Iris pigment epithelial cell (primary cell): ENCODE measurements at places on chromosomes 11 and 22.

DNA sequence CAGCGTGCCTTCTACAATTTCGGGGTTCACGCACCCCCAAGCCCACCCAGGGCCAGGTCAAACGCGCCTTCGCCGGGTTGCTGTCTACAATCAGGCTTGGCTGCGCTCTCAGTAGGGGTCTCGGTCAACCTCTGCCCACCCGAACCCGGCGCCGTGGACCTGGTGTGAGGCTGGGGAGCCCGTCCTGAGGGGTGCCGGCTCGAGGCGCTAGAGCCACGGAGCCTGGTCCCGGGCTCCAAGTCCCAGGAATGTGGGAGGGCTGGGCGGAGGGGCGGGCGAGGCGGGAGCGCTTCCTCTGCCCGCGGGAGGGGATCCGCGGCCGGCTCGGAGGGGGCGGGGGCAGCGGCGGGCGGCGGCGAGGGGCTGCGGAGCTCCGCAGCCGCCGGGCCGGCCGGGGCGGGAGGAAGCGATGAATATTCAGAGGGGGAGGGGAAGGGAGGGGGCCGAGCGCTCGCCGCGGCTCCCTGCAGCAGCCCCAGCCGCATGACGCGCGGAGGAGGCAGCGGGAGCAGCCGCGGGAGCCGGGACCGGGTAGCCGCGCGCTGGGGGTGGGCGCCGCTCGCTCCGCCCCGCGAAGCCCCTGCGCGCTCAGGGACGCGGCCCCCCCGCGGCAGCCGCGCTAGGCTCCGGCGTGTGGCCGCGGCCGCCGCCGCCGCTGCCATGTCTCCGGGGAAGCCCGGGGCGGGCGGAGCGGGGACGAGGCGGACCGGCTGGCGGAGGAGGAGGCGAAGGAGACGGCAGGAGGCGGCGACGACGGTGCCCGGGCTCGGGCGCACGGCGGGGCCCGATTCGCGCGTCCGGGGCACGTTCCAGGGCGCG is at the start of gene PTPRJ:
PTPRJ (plus strand) TSS at position 472 of the 819 bp plus-strand sequence. CDS start 354 bp downstream, outside the sequence.
- DNase-seq = peak; percentile 57

DNA sequence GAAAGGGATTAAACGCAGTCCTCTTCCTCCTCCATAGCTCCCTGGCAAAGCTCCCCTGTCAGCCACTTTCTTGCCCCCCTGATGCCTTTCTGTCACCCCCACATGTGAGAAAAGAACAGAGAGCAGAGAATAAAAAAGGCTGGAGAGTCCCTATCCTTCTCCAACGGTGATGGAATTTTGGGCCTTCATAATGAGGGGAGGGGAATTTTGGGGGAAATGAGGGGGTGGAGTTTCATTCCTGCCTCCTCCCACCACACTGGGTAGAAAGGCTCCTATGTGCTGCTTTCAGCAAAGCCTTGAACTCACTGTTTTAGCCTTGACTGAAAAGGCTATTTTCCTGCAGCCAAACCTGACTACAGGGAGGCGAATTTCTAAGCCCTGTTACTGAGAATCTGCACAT is 59.3 kb downstream of the C11orf58 start:
- DNase-seq = no peak

DNA sequence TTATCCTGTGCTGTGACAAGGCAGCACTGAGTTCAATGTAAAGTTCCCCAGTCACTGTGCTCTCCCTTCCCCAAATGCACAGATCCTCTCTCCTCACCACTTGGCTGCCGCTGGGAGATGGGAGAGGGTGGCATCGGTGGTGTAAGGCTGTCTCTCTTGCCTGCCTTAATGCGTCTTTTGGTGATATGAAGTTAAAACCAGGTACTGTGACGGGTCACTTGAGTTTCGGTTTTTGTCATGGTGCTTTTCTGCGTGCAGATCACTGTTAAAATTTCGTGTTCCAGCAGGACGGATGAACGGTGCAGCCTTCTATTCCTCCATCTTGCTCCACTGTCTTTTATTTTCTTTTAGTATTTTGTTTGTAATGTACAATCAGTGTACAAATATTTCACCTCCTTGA is 18.6 kb downstream of the GLB1L2 start:
- no peak for DNase-seq

DNA sequence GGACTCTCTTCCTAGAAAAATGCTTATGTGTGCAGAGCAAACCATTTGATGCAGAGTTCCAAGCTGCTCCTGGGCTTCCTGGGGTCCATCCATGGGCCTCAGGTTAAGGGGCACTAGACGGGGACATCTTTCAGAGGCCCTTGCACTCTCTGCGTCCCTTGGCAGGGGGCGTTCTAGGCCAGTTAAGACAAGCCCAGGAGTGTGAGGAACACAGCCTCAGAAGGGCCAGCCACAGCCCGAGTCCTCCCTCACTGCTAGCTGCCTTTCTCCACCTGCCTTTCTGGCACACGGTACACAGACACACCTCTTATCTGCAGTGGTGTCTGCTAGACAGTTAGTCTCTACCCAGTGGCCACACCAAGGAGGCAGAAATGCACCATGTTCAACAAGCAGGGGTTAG is 18.0 kb upstream of the BID start:
- no peak for DNase-seq

- peak; percentile 99 for DNase-seq
Measured at GRCh38 chr11:62560566-62561103, 13.1 kb downstream of the EEF1G start.

- no peak for DNase-seq
Measured at GRCh38 chr11:81190546-81190945, 1543.1 kb downstream of the FAM181B start.

DNA sequence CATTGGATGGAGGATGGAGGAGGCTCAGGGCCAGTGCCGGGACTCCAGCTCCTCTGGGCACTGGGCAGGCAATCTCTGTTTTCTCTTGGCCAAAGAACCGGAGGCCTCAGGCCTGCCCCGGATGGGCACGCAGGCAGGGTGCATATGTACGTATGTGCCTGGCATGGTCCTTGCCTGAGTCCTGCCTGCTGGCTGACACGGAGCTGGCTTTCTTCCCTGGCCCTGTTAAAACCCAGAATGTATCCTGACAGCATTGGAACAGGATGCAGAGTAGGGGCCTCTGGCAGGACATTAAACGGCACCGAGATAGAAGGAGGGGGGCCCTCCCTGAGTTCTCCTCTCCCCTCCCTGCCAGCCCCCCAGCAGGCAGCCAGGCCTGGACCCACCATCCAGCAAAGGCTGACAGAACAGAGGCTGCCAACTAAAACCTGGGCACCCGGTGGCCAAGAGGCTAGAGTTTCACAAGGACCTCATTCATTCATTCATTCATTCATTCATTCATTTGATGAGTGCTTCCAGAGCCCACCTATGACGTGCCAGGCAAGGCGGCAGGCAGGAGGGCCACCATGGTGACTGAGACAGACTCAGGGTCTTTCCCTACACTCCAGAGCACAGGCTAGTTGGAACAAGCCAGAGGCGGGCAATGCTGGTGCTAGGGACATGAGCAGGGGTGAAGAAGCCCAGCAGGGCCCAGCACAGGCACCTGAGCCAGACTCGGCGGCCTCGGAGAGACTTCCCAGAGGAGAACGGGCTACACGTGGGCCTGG is 28.8 kb downstream of the FLRT1 start:
- DNase-seq = no peak

DNA sequence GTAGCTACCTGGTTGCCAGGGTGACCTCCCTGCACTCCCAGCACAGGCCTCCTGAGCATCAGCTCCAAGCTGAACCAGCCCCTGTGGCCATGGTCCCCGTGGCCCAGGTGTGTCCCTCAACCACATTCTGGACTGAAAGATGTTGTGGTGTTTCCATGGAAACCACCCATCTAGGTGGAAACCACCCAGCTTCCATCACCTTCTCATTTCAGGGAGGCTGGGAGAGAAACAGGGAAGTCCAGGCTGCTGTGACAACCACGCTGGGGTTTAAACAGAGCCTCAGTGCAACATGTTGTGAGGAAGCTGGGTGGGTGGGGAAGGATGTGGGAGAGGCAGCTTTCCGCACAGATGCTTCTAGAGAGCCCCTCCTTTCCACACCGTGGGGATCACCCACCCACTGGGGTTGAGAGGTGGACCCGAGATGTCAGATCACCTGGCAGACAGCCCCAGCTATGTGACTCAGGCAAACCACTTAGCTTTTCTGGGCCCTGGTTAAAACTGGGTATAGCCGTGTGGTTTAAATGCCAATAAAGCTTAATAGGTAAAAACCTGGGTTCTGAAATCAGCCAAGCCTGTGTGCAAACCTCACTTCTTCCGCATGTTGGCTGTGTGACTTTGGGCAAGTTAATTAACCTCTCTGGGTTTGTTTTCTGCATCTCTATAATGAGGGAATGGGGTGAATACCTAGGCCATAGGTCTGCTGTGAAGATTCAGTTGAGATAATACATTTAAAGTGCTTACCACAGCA is 46.4 kb downstream of the CD82 start:
- no peak for DNase-seq

DNA sequence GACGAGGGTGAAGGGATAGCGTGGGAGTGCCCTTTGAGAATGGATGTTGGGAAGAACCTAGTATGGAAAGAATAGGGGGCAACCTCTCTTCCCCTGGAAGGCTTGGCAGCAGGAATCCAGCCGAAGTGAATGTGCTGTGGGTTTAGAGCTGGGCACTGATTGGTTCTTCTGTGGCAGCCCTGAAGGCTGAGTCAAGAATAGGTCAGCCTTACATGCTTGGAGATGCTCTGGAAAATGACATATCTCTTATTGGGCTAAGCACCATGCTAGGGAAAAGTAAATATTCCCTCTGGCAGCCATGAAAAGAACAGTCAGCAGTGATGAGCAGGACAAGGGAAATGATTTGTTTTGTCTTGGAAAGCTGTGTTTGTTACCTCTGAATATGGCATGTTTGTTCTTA is 149.5 kb downstream of the COMMD9 start:
- DNase-seq = no peak

DNA sequence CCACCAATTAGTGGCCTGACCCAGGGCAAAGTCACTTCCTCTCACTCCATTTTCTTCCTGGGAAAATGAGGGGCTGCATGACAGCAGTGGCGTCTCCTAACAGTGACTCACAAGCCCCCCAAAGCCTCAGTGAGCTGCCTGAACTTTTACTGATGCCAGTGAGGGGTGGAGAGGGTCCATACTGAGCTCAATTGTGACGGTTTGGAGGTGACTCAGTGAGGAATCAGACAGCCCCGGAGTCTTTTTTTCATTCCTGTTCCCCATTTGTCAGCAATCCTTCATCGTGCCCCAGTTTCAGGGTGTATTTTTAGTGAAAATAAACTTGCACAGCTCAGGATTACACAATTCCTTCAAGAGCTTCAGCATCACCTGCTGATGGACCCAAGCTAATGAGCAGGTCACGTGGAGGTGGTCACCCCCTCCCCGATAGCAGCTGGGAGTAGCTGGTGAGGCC is 30.1 kb upstream of the RASD2 start:
- DNase-seq = peak; percentile 35

- DNase-seq = peak; percentile 38
Measured at GRCh38 chr11:86623041-86623621, 49.3 kb downstream of the ME3 start.

GRCh38 chr11:8593935-8594909 is at the start of gene STK33:
STK33 (minus strand) TSS chr11:8594228; CDS start chr11:8474905, 119,323 bp downstream.
- DNase-seq = peak; percentile 33

GRCh38 chr11:19183646-19184045 is 18.1 kb downstream of the CSRP3 start:
- no peak for DNase-seq

DNA sequence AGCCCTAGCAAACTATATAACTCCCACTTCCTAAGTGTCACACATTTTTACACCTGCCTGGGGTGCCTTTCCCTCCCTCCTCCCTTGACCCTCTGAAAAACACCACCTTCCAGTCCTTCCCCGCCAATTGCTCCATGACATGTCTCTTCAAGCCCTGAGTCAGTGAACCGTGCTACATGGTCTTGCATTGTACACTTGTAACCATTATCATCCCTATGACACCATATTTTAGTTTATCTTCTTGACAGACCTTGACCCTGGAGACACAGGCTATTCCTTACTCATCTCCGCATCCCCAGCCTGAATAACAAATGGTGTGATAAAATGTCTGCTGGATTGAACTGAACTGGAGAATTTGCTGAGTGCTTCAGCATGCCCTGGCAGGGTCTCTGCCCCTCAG is 36.9 kb downstream of the TNKS1BP1 start:
- DNase-seq = no peak

GRCh38 chr11:1665313-1665712 is 31.7 kb upstream of the KRTAP5-6 start:
- no peak for DNase-seq

GRCh38 chr11:75591966-75592365 is 29.9 kb downstream of the SERPINH1 start:
- DNase-seq = no peak

DNA sequence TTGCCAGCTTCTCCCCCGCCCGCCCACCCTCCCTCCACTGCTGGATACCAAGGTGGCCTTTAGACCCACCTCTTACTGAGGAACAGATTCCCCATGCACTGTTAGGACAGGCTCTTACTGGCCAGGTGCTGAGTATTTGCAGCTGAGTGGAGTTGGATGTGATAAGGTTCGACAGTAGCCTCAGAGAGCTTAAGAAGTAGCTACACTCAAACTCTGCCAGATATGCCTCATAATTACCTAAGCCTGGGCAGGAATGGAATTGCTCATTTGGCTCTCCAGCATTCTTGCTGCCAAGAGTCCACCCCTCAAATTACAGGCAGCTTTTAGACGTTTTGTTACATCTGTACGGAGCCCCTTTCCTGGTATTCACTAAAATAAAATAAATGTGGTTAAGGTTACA is 9.6 kb downstream of the FAM181B start:
- DNase-seq = no peak

- peak; percentile 26 for DNase-seq
Measured at GRCh38 chr11:33624083-33624482, 76.5 kb downstream of the C11orf91 start.

DNA sequence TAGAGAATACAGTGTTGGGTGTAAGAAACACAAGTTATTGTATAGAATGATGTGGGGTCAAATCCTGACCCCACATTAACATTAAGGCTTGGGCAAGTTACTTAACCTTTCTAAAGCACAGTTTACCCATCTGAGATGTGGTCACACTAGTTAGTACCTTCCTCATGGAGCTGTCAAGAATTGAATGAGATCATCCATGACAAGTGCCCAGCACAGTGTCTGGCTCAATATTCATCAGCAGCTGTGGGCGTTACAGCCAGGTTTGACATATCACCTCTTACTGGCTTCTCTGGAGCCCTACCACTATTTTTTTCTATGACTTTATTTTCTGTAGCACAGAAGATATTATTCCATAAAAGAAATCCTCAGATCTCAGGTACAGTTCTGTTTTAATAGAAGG is 57.2 kb downstream of the SC5D start:
- DNase-seq = no peak

GRCh38 chr11:85052636-85053035 is 574.5 kb downstream of the DLG2 start:
- no peak for DNase-seq

GRCh38 chr11:89484896-89485295 is 6.3 kb downstream of the NOX4 start:
- no peak for DNase-seq
